ENCODE measurements at places on chromosomes 2 and 18.

DNA sequence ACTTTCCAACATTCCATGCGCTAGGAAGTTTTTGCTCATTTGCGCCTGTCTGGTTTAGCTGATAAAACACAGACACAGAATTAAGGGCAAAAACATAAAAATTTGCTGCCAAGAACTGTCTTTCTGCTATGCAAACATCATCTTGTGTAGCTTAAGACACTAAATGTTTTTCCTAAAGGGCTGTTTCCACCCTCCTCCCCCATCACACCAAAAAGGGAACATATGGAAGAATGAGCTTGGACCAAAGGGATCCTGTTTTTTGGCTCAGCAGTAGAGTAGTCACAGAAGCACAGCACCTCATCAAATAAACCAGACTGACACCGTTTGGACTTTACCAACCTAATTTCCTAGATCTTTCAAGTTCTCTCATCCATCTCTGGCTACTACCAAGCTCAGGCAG, 210.1 kb downstream of the ZNF521 start:
- DNase-seq, result no peak

DNA sequence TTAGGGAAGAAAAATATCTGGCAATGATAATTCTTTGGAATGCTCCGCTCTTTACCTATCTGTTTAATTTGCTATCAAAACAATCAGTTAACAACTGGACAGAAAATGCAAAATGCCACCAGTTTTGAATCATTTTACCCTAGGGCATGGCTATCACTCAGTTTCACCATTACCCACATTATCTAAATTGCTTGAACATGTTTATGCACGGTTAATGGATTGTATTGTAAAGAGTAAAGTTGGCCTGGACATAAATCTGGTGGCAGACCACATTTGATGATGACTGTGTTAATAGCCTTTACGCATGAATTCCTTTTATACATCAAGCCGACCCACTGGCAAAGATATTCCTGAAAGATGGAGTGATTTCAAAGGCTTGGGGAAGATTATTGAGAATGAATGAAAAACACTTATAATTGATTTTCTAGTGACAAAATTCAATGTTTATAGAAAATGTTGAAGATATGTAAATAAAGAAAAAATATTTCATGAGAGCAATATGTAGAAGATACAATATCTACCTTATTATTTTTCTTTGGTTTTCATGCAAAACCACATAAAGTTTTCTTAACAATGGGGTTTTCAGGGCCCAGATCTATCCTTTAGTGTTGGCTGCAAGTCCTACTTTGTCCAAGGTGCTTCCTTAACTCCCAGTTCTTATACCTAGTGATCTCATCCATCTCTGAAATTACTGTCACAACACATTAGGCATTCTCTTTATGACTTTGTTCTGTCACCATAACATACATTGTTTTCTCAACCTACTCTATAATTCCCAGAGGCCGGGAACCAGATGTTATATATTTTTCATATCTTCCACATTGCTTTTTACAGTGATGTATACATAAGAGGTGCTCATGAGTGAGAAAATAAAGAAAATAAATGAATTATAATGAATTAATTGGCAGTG, 265.1 kb downstream of the RIT2 start:
- DNase-seq, result no peak

DNA sequence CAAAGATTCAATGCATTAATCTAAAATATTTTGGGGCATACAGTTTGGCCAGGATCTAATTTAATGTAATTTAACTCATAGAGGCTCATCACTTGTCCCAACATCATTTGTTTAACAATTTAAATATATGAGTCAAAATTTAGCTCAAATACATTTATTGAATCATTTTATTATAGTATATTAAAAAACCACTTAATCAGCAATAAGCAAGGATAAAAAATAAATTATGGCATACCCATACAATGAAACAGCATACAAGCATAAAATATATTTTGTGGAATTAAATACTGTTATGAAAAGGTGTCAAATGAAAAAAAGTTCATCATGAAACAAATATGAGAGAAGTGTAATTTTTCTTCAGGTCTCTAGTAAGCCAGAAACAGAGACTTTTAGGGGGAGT, 34.9 kb downstream of the LRPPRC start:
- DNase-seq, result no peak

DNA sequence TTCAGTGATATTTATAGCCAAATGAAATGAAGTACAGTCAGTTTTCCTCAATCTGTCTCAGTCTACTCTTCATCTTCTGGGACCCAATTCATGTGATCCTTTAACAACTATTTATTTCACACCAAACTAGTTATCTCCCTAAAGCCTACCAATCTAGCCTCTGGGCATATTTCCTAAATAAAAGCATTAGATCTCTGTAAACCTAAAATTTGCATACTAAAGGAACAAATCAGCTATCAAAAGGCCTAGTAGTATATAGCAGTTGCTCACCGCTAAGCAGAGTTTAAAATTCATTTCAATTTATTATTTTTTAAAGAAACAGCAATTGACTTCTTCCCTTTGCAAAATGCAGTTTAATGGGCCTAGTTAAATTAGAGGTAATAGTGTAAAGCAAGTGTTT, 280.2 kb downstream of the ZEB2 start:
- DNase-seq, result no peak

- no peak for DNase-seq
These were observed 25.7 kb downstream of the CYP27C1 start for GRCh38 chr2:127194447-127194846.

GRCh38 chr2:196962325-196962724, 35.8 kb upstream of the PGAP1 start:
- DNase-seq, result no peak

DNA sequence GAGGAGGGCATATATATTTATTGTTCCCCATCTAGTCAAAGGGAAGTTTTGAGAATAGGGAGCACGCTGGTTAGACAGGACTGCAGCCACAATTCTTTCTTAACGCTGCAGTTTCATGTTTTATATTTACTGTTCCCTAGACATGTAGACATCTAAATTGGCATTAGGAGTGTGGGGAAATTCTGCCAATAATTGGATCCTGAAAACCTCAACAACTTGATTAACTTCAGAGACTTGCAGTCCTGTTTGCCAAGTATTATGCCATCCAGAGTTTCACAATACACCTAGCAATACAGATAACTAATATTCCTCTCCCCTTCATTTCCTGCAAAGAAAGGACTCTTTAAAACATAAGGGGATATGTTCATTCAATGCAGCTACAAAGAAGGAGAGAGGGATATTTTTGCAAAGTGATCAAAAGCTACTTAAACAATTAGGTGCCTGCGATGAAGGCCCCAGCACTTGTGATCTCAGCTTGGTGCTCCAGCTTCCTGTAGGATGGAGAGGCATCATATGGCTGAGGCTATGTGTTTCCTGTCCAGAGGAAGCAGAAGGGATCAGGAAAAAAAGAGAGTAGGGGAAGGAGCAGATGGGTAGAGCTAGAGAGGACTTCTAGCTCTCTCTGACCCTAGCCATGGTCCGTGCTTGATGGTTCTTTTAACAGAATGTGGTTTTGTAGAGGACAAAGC, 264.4 kb downstream of the MTX2 start:
- DNase-seq, result no peak

DNA sequence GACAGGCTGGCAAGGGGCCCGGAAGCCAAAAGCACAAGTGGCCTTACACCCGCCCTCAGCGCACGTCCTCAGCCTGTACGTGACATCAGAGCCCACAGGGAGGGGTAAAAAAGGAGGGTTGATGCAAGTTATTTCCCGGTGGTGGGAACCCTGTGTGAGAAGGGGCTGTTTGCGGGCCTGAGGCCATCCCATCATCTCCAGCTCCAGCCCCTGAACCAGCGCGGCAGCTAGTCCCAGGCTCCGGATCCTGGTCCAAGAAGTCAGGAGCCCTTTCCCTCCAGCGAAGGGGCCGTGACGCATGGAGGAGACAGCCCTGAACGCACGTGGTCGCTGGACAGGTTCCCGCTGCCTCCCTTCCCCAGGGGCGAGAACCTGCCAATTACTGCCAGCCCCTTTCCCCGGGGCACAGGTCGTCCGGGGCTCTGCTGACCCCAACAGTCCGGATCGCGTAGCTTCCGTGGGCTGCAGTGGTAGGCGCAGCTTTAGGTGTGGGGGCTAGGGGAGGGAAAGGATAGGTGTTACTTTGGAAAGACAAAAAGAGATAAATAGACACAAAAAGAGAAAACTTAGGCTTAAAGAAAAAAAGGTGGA, 1.3 kb upstream of the LRP2 start:
- DNase-seq, result peak; percentile 62

GRCh38 chr2:56285224-56285623, 101.4 kb downstream of the CCDC85A start:
- no peak for DNase-seq

DNA sequence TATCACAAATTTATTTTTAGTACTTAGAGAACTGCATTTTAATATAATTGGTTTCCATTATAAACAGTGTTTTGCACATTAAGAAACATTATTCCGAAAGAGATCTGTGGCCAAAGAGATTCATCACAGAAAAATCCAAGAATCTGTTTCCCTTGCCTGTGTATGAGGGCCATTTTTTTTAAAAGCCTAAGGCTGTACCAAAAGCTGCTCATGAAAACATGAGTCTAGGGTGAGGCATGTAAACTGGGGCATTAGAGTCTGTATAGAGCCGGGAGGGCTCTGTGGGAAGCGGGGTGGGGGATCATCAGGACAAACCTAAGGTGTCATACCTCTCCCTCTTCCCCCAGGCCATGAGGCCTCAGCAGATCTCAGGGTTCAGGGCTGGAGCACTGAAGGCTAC, 223.8 kb downstream of the FBXO15 start:
- no peak for DNase-seq

DNA sequence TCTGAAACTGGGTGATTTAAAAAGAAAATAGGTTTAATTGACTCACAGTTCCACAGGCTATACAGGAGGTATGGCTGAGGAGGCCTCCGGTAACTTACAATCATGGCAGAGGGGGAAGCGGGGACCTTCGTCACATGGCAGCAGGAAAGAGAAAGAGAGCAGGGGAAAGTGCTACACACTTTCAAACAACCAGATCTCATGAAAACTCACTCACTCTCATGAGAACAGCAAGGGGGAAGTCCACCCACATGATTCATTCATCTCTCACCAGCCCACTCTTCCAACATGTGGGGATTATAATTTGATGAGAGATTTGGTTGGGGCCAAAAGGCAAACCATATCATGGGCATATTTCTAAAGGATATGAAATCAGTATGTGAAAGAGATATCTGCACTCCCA, 12.0 kb upstream of the ARHGAP15 start:
- DNase-seq, result no peak

DNA sequence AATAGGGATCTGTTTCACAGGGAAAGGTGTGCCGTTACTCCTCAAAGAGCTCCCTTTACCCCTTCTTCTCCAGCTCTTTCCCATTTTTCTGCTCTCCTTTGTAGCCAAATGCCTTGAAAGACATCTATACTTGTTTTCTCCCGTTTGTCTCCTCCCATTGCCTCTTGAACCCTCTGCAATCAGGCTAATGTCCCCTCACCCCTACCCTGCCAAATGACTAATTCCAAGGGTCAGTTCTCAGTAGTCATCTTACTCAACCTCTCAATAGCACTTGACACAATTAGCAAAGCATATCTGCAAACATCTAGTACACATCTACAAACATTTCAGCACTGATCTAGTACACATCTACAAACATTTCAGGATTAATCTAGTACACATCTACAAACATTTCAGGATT, 12.6 kb downstream of the MRO start:
- no peak for DNase-seq

DNA sequence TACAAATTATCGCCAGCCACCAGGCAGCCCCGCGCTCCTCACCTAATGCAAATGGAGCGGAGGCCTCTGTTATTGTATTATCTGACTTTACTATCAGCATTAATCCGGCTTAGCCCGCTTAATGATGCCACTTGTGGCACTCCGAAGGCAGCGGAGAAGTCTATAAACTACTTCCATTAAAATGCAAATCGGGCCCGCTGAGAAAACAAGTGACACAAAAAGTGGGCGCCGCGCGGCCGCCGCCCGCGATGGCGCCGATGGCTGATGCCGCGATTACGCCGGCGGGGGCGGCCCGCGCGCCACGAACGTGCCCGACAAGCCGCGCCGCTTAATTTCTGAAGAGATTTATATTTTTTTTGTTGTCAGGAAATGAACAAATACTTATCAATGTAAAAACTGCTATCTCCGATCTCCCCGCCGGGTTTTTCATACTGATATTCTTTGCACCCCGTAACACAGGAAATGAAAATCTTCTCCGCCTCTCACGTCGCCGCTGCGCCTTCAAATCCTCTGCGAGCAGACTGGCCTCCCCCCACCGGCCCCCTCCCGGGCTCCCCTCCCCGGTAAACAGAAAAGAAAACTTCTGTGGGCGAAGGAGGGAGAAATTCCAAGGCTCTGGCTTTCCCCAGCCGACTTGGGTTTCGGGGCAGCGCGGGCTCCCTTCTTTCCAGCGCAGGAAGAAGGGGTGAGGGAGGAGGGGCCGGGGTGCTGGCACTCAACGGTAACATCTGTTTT, 221.8 kb downstream of the INSIG2 start:
- no peak for DNase-seq

DNA sequence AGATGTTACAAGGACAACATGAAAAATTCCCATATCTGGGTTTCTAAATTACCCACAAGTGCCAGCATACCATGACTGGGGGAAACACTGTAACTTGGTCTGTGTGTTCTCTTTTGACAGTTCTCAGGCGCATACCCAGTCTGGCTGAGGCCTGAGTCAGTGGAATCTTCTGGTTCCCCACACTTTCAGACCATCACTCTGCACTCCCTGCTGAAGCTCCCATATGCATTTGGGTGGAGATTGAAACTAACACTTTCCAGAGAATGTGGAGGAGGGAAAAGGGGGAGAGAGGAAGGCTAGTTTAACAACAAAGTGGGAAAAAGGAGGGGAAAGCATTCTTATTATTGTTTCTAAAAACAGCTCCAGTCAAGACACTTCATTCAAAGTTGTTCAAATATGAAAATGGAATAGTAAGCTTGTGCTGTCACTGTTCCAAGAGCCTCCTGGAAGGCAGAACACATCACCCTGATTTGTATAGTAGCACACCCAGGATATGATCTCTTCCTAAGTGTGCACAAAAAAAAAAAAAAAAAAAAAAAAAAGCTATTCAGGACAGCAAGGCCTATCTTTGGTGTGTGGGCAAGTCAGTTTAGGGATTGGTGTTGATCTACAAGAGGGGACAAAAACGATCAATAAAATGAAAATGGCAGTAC, 48.1 kb upstream of the CTIF start:
- no peak for DNase-seq

- DNase-seq, result no peak
These were observed 107.6 kb downstream of the NRP2 start for GRCh38 chr2:205789906-205790305.

DNA sequence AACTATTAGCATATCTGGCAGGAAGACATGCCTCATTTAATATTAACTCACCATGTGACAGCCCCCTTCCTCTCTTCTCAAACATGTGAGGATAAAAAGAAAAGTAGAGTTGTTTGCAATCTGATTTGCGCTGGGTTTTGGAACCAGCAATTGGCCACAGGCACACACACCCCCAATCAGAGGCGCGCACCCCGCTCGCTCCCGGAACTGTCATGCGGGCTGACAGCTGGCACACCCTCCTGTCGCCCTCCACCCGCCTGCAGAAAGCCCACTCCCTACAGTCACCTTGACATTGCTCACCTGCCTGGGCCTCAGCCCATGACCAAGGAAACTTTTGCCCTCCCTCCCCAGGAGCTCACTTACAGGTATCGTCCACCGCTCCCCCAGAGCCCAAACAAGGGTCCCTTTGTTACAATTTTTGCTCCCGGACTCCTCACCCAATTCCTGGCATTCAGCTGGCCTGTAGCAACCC, 1.1 kb downstream of the COBLL1 start:
- DNase-seq, result no peak

- no peak for DNase-seq
These were observed 297.0 kb downstream of the BCL2 start for GRCh38 chr18:63022429-63023022.

- no peak for DNase-seq
These were observed 49.0 kb downstream of the ZDBF2 start for GRCh38 chr2:206323486-206323885.

Data from amygdala (tissue), 56 donors.